ENCODE measurements at places on chromosomes 2 and 18. TPM values are rescaled to one million over a fixed set of nuclear protein-coding genes. Genes with fewer than 3 reads are reported as not detected.

Gene KCNG2
- 0.44 TPM for total RNA-seq

Gene TEKT4
- total RNA-seq, result not detected

Gene PARD6G
- total RNA-seq, result 2.9 TPM

Gene BCL2
- 19.8 TPM for total RNA-seq

Gene RPIA
- total RNA-seq, result 11.3 TPM

Gene FAM161A
- total RNA-seq, result 5.3 TPM

Gene ARL5A
- total RNA-seq, result 42.6 TPM

Gene FBXO15
- 0.89 TPM for total RNA-seq

Gene UGT1A10
- not detected for total RNA-seq

Gene GAL3ST2
- 0.09 TPM for total RNA-seq

Gene TMEM169
- 2.8 TPM for total RNA-seq

Gene TPO
- 0.18 TPM for total RNA-seq

Gene OTX1
- not detected for total RNA-seq

Gene TUBA3E
- not detected for total RNA-seq

Gene KLF7
- total RNA-seq, result 9.6 TPM

Gene PAIP2B
- 5.9 TPM for total RNA-seq

Gene FEV
- total RNA-seq, result not detected

Gene IHH
- total RNA-seq, result 0.04 TPM

Gene POTEJ
- total RNA-seq, result 0.04 TPM

Gene GPR35
- total RNA-seq, result 1.1 TPM

Gene CENPA
- 4.3 TPM for total RNA-seq

Gene ATP5MC3
- 151 TPM for total RNA-seq

Gene ST8SIA5
- total RNA-seq, result 1.0 TPM

Gene CHRNG
- total RNA-seq, result 77.7 TPM

Gene HK2
- total RNA-seq, result 3.3 TPM
